ENCODE measurements at places on chromosomes 4 and X.

- DNase-seq, result peak; percentile 50
Observed at GRCh38 chr4:104860238-104861123, 286.2 kb upstream of the TET2 start.

DNA sequence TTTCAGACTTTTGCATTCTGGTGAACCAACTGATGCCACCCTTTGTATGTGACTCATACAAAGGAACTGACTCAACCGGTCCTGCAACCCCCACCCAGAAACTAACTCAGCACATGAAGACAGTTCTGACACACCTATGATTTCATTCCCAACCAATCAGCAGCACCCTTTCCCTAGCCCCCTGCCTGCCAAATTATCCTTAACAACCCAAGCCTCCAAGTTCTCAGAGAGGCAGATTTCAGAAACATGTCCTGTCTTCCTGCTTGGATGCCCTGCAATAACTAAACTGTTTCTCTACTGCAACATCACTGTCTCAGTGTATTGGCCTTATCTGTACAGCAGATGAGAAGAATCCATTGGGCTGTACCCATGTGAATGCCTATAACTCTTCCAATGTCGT lies 284.7 kb downstream of the CAMK2D start:
- DNase-seq, result peak; percentile 49

DNA sequence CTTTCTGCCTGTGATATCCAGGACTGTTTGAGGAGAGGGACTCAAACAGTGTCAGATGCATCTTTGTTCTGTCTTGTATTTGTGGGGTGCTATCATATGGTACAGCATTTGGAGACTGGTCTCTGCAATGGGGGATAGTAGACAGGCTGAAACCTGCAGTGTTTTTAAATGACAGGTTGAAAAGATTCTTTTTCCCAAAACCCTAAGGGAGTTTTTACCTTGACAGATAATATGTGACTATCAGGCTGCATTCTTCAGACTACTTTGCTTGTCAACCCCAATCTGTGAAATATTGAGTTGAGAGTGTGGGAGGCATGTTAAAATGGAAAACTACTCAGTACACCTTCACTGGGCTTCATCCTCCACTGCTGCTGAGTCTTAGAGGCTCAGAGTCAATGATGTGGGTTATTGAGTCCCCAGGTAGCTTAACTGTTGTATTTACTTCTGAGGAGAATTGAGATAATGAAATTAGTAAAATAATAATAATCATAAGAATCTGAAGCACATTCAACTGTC lies 274.9 kb downstream of the GASK1B start:
- DNase-seq, result no peak

DNA sequence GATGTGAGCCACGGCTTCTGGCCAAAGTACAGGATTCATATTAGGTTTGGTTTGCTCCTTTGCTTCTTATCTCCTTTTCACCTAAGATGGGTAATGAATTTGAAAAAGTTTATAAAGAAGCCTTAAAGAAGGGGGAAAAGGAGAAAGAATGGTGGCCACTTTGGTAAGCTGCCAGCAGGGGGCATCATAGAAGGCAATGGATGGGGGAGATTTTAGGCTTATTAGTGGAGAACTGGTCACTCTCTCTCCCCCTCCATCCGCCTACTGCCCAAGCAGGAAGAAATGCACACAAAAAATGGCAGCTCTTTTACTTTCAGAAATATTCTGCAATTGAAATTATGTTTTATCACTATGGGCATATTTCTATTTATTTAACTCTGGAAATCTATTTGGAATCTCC lies 32.0 kb downstream of the SPARCL1 start:
- peak; percentile 30 for DNase-seq

GRCh38 chrX:139720136-139720535 lies 12.2 kb upstream of the MCF2 start:
- DNase-seq, result no peak

- peak; percentile 66 for DNase-seq
Observed at GRCh38 chrX:45803383-45803921, 602.8 kb upstream of the DIPK2B start.

GRCh38 chrX:111095974-111096895 lies at the start of gene PAK3:
Gene PAK3, plus strand, starts transcription at chrX:111096191. Its CDS starts 26,913 bp downstream, at chrX:111123104.
- peak; percentile 32 for DNase-seq

DNA sequence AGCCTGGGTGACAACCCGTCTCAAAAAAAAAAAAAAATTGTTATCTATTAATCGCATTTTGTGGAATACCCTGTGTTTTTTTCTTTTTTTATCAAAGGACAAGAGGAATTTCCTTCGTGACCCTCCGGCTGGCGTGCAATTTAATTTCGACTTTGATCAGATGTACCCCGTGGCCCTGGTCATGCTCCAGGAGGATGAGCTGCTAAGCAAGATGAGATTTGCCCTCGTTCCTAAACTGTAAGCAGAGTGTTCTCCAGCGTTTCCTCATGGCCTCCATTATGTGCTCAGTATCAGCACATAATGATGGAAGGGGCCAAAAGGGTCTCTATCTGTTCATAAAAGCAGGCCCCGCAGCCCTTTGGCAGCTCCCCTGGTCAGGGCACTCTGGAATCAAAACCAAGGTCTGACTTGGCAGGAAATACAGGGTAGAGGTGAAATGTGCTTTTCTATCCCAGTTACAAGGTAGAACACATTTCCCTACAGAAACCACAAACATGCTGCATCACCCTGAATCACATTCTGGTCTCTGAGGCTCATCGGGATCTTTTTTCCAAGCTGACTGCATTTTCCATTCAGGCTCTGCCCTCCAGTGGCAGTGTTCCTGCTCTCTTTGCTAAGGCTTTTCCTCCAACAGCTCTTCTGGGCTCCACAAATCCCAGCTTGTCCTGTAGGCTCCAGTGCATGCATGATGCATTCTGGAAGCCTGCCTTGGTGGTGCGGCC lies 24.4 kb downstream of the SYAP1 start:
- DNase-seq, result no peak

- no peak for DNase-seq
Observed at GRCh38 chrX:103378990-103379389, 2.7 kb downstream of the BEX3 start.

All from activated T-cell treated with anti-CD3 and anti-CD28 coated beads, Interleukin-2, amount 50 U/mL, for 72 hours (primary cell).